ENCODE measurements at places on chromosomes 3 and 15.
A peak's percentile ranks its signal among the peaks of the same experiment; 100 is the strongest.

- DNase-seq = no peak
Observed at GRCh38 chr3:65334045-65334665, 646.4 kb upstream of the ADAMTS9 start.

DNA sequence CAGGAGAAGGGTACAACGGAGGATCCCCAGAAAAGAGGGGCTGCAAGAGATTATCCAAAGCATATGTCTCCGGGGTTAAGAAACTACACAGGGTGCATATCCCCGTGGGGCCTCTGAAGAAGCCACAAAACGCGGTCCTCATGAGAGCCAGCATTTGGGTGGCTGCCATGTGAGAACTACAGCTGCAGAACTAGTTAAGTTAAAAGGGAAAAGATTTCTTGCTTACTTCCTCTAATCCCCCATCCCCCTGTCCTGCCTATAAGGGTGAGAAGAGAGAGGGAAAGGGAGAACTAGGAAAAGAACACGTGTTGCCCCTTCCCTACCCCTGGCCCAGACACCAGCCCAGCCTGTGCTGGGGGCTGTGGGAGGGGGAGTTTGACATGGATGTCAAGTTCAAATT lies 70.4 kb upstream of the PCSK6 start:
- no peak for DNase-seq

DNA sequence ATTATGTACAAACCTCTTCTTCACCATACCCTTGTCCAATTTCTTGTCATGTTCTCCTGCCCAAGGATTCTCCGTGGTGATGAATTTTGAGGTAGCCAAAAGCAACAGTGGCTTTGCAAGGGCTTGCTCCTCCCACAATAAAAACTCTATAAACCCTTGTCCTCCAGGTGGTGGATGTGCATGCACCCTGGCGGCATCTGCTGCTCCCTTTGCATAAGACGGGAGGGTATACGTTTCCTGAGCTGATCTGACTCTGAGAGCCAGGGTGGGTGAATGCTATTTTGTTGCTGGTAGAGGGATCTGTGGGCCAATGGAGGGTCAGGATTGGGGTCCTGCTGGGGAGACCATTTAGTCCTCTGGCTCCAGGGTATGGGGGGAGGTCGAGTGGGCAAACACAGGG lies 5.4 kb downstream of the DNAH1 start:
- no peak for DNase-seq

- no peak for DNase-seq
Observed at GRCh38 chr3:10006762-10007090, 19.5 kb upstream of the FANCD2 start.

DNA sequence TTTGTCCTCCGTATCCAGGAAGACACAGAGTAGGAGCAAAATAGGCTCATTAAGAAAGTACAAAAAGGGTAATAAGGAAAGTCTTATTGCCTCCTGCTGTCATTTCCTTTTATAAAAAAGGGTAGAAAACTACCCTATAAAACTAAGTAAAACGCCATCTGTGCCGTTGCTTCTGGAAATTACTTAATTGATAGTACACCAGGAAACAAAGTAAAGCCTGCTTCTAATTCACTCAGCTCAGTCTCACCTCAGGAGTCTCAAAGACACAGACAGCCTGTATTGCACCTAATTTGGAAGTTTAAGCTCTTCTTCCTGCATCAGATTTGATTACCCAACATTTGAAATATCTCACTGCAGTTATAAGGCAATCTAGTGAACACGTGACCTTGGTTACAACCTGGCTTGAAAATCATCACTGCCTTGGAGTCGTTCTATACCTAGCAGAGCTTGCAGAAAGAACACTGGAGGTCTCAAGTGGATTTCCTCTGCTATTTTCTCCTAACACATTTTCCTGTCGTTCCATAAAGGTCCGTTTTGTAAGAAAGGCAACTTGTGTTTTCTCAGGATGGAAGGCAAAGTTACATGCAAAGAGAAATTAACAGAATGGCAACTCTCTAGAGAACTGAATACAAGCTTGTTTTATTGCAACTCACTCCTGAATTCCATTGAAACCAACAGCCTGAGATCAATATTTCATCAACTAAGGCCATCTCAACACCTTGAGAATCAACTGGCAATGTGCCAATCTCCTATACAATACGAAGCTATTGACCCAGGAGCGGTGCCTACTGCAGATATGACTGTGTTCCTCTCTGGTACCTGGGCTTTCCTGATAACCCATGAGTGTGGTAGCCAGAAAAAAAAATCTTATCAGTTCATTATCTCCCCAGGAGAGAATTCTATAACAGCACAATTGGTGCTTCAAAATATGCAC lies 203.3 kb upstream of the LMCD1 start:
- DNase-seq = no peak

DNA sequence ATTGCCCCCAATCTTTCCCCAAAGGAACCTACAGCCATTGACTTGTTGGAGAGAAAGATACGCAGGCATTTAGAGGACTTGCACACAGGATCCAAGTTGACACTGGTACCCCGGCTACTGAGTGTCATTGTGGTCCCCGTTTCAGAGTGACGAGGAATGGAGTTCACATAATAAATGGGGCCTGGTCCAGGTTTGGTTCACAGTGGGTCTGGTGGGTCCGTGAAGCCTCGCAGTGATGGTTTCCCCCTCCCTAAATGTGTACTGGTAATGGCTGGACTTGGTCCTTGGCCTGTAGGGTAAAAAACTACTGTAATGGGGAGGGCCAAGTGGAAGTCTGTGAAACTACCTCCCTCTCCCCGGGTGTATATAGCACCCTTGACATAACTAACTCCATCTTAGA lies 232.1 kb upstream of the LYSMD4 start:
- no peak for DNase-seq

- DNase-seq = peak; percentile 70
Observed at GRCh38 chr3:184688251-184688881, 23.5 kb downstream of the MAGEF1 start.

DNA sequence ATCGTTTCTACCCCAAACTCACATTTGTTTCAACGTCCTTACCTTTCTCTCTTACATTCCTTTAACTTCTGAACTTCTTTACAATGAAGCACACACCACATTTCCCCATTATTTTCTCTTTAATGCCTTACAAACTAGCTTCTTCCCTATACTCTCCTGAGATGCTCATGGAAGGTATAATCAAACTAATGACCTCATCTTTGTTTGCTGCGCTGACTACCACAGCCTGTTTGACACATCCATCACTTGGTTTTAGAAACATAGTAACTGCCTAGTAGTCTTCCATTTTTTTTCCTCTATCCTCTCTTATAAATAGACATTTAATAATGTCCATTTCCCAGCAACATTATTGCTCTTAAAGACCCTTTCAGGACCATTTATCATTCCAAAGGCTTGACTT lies 230.5 kb upstream of the LRTM1 start:
- DNase-seq = no peak

GRCh38 chr3:10462641-10463532 lies 42.5 kb downstream of the ATP2B2 start:
- no peak for DNase-seq

DNA sequence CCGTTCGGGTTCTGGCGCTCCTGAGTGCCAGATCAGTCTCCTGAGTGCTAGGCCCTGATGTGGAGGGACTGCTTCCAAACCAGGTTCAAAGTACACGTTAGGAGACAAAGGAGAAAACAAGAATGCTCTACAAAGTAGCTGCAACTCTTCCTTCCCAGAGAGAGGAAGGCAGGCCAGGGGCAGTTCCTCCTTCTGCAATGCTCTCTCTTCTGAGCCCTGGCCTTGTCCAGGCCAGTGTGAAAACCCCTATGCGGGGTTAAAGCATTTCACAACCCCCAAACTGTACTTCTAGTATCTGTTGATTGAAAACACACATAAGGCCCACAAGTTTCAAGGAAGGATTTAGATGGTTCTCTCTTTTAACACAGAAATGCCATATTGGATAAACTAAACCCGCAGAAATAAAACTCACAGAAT lies 9.7 kb upstream of the CALML4 start:
- no peak for DNase-seq

- no peak for DNase-seq
Observed at GRCh38 chr3:118527514-118528044, 507.1 kb downstream of the IGSF11 start.

DNA sequence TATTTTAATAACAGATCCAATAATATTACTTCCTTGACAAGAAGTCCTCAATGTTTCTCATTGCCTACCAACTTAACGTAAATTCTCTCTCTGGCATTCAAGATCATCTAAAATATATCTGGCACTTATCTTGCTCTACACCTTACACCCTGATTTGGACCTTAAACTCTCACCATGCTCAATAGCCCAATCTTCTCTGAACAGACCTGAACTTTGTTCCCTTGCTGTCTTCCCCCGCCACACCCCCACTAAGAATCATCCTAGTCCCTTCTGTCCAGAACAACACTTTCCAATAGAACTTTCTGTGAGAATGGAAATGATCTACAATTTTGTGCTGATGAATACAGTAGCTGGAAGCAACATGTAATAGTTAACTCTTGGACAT lies 44.9 kb downstream of the P2RY1 start:
- DNase-seq = no peak

- no peak for DNase-seq
Observed at GRCh38 chr3:15361494-15362214, 29.3 kb upstream of the SH3BP5 start.

DNA sequence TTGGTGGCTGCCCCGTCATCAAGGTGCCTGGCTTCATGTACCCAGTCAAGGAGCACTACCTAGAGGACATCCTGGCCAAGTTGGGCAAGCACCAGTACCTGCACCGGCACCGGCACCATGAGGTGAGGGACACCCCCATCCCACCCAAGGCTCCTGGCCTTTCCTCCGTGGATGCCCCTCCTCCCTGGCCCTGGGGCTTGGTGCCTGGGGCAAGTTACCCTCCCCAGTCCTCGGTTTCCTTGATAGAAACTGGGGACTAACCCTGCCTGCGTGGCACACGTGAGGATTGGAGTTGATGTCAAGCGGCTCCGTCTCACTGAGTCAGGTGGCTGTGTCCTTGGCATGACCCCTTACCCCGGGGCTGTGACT lies 43.9 kb downstream of the DHX30 start:
- no peak for DNase-seq

DNA sequence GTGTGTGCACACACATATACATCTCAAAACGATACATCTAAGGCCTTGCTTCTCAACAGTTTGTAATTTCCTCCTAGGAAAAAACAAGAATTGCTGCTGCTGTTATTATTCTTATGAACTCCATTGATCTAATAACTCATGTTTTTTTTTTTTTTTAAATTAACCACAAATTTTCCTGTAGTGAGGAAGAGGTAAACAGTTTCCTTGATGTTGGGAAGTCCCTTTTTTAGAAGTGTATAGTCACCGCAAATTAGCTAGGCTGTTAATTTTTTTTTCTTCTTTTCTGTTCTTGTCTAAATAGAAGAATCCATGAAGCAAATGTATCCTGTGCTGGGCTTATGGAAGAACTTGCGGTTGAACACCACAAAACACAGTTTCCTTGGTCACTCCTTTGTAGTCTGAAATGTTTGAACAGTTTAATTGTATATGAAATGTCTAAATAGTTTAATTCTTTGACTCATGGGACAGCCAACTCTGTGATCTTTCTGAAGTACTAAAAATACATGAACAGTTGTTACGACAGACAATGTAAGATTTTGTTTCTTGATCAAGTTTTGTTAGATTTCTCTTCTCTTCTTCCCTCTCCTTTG lies 64.5 kb downstream of the MITF start:
- no peak for DNase-seq

DNA sequence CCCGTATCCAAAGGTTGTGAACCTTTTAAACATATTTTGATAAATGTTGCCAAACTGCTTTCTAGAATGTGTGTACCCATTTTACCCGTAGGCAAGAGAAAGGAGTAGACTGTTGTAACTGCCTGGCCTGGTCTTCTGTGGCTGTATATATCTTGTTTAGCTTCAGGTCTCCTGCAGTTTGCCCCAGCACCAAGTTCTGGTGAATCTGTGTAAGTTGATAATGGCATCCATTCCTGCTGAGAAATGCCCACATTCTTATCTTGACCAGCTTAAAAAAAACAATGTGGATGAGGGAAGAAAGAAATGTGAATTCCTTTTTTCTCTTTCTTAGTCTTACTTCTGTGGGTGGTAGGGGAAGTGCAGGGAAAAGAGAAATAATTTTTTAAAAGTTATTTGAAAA lies 53.3 kb upstream of the TLE3 start:
- no peak for DNase-seq

- DNase-seq = no peak
Observed at GRCh38 chr3:46463868-46464241, 850 bp downstream of the LTF start.

GRCh38 chr15:79157631-79158592 lies 67.3 kb upstream of the RASGRF1 start:
- DNase-seq = no peak

- no peak for DNase-seq
Observed at GRCh38 chr3:19183584-19183983, 35.3 kb downstream of the KCNH8 start.

DNA sequence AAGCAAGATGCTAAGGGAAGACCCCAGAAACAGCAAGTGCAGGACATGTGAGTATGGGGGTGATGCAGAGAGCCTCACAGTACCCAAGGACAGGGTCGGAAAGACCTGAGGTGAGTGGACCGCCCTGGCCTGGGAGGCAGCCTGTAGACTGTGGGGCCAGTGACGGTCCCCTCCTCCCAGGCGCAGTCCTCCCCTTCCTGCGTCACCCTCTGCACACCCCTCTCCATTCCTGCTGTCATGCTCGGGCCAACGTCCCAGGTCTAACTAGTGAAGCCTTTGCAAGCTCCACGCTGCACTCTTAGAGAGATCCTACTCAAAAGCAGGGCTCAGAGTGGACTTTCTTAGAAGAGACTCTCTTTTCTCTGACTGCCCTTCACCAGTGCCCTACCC lies 41.6 kb downstream of the TM2D3 start:
- DNase-seq = no peak

DNA sequence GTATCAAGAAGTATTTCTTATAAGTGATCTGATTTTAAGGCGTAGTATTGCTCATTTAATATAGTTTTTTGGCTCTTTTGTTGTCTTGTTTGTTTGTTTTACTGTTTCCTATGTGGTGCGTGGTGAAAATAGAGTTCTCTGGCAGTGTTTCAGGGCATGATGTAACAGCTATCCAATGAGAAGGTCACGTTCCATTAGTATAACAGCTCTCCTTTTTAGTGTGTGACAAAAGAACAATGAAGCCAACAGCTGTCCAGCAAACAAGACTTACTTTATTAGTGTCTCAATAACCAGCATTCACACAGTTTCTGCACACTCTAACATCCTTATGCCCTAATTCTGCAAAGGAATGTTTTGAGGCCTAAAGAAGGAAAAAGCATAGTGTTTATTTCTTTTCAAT lies 127.9 kb downstream of the SLC25A26 start:
- no peak for DNase-seq

GRCh38 chr15:65189102-65189740 lies 4.1 kb upstream of the CLPX start:
- DNase-seq = peak; percentile 68

DNA sequence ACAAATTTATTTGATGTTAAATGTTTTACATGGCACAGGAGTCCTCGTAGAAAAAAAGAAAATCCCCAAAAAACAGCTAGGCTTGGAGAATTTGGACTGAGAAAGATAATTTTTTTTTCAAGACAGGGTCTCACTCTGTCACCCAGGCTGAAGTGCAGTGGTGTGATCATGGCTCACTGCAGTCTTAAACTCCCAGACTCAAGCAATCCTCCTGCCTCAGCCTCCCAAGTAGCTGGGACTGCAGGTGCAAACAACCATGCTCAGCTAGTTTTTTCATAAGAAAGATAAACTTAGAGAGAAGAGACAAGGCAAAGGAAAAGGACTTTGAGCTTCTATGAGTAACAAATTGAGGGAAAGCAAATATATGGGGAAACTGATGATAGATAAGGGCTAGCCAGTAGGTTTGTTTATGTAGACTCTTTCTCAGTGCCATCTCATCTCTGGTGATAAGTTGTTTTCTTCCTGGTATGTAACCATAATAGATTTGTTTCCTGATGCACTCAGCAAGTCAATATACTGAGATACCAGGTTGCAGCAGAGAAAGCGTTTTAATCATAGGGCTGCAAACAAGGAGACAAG lies 13.1 kb upstream of the TRMT10C start:
- no peak for DNase-seq
